ENCODE measurements at places on chromosomes 3 and 15.
A peak's percentile ranks its signal among the peaks of the same experiment; 100 is the strongest.

DNA sequence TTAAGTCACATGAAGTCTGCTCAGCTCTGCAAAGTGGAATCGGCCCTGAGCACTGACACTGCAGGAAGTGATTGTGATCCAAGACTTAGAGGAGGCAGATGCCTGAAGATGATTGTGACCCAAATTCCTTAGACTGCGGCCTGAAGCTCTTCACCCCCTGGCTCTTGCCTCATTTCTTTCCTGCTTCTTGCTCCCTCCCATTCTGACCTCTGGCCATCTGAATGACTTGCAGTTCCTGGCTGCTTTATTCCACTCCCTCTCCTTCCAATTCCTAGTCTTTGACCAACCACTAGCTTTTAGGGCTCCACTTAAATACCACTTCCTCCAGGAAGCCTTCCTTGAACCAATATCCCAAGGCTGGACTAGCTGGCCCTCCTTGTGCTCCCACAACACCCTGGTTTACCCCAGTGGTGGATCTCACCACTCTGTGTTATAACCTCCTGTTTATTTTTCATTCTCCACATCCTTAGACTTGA is 9.9 kb upstream of the EPB42 start:
- peak; percentile 57 for DNase-seq

GRCh38 chr15:95503107-95503506 is 827.4 kb upstream of the NR2F2 start:
- DNase-seq = no peak

DNA sequence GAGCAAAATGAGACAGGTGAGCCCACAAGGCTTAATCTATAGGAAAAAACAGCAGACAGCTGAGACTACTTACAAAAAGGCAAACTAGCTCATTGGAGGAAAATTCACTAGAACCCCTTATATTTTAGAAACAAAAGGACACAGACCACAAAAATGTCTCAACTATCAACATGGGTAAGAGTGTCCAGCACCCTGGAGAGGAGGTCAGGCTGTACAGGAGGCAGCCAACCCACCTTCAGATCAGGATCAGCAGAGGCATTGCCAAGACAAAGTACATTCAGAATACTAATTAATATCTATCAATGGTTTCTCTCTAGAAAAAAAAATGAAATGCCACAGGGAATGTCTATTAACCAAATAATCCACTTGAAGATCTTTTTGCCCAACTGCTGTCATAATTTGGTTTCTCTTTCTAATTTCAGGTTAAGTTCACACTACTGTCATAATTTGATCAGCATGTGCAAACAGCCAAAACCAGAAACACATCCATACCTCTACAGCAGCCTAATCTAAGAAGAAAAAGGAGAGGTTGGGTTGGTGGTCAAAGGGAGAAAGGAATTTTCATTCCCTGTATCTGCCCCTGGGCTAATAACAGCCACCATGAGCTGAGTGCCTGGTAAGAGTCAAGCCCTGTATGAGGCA is 26.0 kb upstream of the THBS1 start:
- peak; percentile 39 for DNase-seq

DNA sequence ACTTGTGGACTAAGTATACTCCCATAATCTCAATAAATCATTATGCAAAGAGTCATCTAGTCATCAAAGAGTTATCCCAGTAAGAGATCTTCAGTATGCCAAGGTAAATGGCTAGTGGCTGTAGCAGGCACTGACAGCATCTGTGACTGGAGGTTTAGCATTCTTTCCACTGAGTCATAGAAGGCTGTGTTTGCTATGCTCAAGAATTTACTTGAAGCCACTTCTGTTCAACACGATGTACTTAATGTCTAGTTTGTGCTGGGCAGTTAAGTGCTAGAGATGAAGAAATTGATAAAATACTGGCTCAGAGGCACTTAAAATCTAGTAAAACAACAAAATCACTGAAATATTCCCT is 13.0 kb downstream of the ZBED2 start:
- peak; percentile 89 for DNase-seq

- DNase-seq = peak; percentile 11
Measured at GRCh38 chr15:36954486-36954885, 145.9 kb downstream of the MEIS2 start.

GRCh38 chr3:183108001-183108449 is 8.7 kb upstream of the MCCC1 start:
- peak; percentile 38 for DNase-seq

- DNase-seq = peak; percentile 89
Measured at GRCh38 chr15:63236272-63236671, 41.1 kb upstream of the APH1B start.

GRCh38 chr15:81182756-81183438 is 13.8 kb upstream of the IL16 start:
- DNase-seq = no peak

- no peak for DNase-seq
Measured at GRCh38 chr15:81165535-81165934, 31.1 kb upstream of the IL16 start.

DNA sequence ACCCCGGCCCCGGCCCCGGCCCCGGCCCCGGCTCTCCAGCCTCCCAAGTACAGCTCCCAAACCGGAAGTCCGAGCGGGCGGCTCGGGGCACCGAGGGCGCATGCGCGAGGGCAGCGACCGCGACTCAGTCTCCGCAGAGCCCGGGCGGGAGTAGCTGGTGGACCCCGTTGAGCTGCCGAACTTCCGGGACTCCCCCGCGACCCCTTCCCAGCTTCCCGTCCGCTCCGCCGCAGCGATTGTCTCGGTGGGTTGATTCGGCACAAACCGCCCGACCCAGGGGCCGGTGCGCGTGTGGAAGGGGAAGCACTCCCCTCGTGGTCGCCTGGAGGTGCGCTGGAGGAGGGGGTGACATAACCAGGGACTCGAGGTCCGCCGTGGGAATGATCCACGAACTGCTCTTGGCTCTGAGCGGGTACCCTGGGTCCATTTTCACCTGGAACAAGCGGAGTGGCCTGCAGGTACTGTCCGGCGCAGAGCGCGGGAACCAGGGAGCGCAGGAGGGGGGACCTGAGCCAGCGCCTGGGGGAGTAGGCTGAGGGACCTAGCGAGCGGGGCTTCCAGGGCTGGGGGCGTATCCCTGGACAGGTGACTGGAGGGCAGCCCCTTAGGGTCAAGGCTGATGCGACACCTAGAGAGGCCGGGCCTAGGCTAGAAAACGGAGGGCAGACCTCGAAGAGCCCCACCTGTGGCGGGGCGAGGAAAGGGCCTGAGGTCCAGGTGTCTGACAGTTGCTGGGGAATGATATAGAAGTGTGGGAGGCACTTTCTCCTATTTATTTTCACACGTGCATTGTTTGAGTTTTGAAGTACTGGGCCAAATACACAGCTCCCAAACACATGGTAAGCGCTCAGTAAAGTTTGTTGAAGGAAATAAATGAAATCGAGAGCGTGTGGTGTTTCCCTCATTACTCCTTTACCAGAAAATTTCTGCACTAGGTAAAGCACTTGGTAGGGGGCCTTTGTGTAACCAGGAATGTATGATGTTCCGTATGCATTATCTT is at the start of the genes TUBGCP4 and ZSCAN29:
TSS of gene TUBGCP4 (plus strand) at position 127 of the 1,000 bp plus-strand sequence. CDS start at position 381, 254 bp downstream.
TSS of gene ZSCAN29 (minus strand) at position 69 of the 1,000 bp plus-strand sequence. CDS start 1,130 bp downstream, outside the sequence.
- DNase-seq = peak; percentile 69

DNA sequence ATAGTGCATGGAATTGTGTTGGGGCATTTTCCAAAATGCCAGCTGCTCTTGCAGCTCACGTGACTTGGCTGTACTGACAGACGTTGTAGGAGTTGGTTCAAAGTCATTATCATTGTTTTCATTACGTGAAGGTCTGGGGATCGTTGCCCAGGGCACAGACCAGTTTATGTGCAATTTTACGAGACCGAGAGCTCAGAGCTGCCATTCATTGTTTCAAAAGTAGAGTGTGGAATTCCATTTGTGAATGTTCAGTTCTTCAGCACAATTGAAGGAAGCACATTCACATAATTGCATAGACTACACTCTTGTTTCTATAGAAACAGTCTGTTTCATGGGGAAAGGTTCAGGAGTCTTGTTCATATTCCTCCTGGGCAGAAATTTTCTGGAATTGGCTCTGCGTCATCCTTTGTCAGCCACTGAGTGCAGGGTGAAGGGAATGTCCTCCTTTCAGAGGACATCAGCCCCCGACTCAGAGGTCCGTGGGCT is 54.5 kb downstream of the GABRG3 start:
- DNase-seq = no peak

- peak; percentile 94 for DNase-seq
Measured at GRCh38 chr3:16550676-16551341, 37.3 kb upstream of the RFTN1 start.

DNA sequence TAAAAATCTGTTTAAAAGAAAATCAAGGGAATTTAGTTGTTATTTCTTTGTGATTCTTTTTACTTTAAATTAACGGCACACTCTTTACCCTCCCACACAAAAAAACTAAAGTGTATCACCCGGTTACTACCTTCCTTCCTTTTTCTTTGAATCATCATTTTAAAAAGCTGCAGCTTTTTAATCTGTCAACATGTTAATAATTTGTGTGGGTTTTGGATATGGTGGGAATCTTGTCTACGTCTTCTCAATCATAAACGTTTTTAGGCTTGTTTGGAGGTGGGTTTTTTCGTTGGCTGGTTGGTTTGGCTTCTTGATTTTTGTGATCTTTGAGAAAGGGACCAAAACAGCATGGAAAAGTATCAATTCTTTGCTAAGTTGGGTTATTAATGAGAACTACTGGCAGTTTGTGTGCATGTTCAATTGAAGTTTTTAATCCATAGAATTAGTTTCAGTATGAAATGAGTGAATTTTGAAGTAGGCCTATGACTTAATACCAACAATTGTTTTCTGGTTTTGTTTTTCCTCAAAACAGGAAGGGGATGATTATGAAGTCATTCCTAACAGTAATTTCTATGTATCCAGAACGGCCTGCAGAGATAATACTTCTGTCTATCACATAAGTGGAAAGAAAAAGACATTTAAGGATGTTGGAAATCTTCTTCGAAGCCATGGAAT is 4.5 kb downstream of the SMC4 start:
- peak; percentile 34 for DNase-seq

DNA sequence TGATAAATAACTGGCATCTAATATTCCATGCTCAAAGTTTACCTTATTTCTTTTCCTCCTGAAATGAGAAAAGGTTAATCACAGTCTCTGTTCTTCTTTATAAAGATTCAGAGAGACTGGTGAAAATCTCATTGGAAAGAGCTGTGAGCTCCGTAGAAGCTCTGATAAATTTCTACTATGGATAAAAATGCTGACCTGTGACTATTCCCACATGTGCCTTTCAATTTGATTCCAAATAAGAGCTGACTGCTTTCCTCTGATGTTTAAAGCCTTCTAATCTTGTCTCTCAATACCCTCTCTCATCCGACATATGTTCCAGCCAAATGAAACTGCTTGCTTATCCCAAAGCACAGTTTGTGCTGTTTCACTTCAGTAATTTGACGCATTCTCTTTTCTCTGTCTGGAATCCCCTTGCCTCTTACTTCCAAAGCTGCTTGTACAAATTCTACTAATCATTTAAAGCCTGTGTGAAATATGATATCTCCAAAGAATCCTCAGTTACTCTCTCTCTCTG is 130.1 kb downstream of the RTP4 start:
- DNase-seq = no peak

GRCh38 chr3:4350789-4351163 is 47.6 kb downstream of the SETMAR start:
- DNase-seq = peak; percentile 83

DNA sequence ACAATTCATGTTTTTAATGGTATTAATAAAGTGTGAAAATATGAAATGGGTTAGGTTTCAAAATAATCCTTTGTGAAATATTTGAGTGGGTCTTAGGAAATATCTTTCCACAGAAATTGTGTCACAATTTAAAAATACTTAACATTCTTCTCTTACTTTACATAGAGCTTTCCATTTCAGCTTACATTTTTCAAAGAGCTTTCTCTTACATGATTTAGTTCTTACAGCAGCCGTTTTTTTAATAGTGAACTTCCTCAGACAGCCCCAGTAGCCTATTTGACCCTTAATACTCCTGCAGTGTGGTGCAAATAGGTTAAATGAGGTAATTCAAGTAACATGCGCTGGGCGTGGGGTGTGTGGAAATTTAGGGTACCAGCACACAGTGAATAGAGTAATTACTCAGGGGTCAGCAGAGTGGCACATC is 21.8 kb downstream of the P2RY12 start:
- peak; percentile 71 for DNase-seq

DNA sequence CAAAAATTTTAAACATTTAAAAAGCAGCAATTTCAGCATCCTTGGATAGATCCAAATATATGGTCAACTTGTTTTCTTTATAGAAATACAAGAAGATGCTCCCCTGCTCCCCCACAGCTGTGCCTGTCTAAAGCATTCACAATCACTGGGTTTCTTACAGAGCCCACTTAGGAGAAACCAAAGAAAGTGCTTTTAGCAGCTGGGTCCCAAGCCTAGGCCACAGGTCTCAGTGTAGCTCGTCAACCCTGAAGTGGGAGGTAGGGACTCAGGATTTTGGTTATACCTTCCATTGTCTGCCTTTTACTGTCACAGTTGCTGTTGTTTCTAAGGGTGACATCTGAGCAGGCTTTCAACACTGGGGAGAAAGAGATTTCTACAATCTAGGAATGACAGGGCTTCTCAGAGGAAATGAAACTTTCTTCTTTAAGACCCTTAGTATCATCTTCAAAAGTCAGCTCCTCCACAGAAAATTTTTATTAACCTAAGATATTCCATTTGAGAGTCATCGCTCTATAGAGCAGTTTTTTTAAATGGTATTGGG is 199.3 kb upstream of the CMC1 start:
- no peak for DNase-seq

GRCh38 chr3:110625201-110625747 is 446.3 kb upstream of the NECTIN3 start:
- no peak for DNase-seq

- DNase-seq = peak; percentile 23
Measured at GRCh38 chr3:39290255-39290654, 10.4 kb upstream of the CX3CR1 start.

GRCh38 chr15:95454403-95455262 is 875.9 kb upstream of the NR2F2 start:
- no peak for DNase-seq

- no peak for DNase-seq
Measured at GRCh38 chr3:84885199-84885882, 73.4 kb upstream of the CADM2 start.

- DNase-seq = no peak
Measured at GRCh38 chr3:112693186-112693585, 52.2 kb upstream of the CCDC80 start.

- DNase-seq = peak; percentile 30
Measured at GRCh38 chr3:158717576-158717975, 14.7 kb downstream of the RARRES1 start.

- DNase-seq = no peak
Measured at GRCh38 chr3:87468938-87469337, 192.6 kb upstream of the POU1F1 start.

DNA sequence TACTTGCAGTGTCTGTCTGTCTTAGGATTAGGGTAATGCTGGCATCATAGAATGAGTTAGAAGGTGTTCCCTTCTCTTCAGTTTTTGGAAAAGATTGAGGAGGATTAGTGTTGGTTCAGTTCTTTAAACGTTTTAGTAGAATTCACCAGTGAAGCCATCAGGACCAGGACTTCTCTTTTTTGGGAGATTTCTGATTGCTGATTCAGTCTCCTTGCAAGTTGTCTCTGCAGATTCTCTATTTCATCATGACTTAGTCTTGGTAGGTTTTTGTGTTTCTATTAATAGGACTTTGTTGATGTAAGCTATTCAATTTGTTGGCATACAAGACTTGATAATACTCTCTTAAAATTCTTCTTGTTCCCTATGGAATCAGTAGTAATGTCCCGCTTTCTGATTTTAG is 48.9 kb downstream of the STT3B start:
- DNase-seq = peak; percentile 38
